Activated CD4-positive, alpha-beta T cell treated with anti-CD3 and anti-CD28 coated beads for 48 hours (primary cell): ENCODE measurements at places on chromosomes 2 and 18.

DNA sequence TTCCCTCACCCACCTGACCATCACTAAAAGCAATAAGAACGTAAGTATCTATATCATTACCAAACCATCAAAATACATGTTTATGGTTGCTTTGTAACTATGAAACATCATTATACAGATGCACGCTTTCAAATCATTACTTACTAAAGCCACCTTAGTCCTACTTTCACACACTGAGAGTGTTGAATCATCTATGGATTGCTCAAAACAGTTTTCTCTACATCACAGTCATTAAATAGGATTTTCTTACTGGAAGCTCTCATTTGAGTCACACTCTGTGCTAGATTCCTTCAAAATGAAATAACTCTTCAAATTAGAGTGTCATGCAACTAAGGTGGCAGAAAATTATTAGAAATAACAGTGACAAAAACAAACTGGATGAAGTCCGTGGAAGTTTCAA is 878.4 kb downstream of the CPS1 start:
- DNase-seq = no peak

GRCh38 chr2:155546721-155547555 is 785.6 kb downstream of the NR4A2 start:
- no peak for DNase-seq

GRCh38 chr2:167103028-167103756 is 214.9 kb downstream of the XIRP2 start:
- no peak for DNase-seq

GRCh38 chr2:195413944-195414343 is 243.1 kb upstream of the SLC39A10 start:
- DNase-seq = no peak

GRCh38 chr2:192645811-192646598 is 451.3 kb upstream of the TMEFF2 start:
- DNase-seq = no peak

- DNase-seq = no peak
Measured at GRCh38 chr2:28637066-28638047, 114.3 kb upstream of the PPP1CB start.
